ENCODE measurements at places on chromosomes 5 and 9. TPM values are rescaled to one million over a fixed set of nuclear protein-coding genes. Genes with fewer than 3 reads are reported as not detected.

The PCDHA9 gene
- total RNA-seq = 0.36 TPM

The KIF12 gene
- under 0.01 TPM for total RNA-seq

The TSSK1B gene
- 0.49 TPM for total RNA-seq

The ANKRD34B gene
- total RNA-seq = not detected

The HTR4 gene
- total RNA-seq = not detected

The PCDHGA1 gene
- 1.1 TPM for total RNA-seq

The NMUR2 gene
- total RNA-seq = not detected

The PRDM9 gene
- total RNA-seq = not detected

The SV2C gene
- not detected for total RNA-seq

The CYLC2 gene
- total RNA-seq = not detected

The DIPK1B gene
- 0.12 TPM for total RNA-seq

The CCDC183 gene
- 0.73 TPM for total RNA-seq

The ABLIM3 gene
- 10.2 TPM for total RNA-seq

Measured in hair follicle dermal papilla cell (primary cell).